ENCODE measurements at places on chromosomes 11 and 22.

DNA sequence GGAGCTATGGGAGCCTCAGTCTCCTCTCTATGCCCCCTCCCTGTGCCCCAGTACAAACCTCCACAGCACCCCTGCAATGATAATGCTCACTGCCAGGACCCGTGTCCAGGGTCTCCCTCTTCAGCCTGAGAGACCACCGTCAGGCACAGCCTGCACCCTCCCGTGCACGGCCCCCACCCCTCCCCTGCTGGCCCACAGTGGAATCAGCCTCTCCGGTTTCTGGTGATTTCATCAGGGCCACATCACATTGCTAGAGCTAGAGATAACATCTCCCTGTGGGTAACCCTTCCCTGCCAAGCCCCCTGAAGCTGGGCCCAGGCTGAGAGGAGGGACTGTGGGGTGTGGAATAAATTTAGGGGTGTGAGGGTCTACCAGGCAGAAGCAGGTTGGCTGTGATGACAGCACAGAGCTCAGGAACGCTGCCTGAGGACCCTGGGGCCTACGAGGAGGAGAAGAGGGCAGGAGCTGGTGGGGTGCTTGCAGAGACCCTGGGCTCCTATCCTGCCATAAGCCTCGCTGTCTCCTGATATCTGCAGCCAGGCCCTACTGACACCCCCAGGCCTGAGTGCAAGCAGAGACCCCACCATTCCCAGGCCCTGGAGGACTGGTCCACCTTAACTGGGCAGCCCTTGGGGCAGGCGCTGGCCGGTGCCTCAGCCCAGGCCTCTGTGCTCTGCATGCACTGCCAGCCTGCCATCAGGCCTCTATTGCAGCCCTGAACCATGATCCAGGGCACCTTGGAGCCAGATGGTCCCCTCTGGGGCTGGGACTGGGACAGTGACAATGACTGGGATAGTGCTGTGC lies at the start of gene KLHDC7B:
KLHDC7B (plus strand) TSS at position 378 of the 804 bp plus-strand sequence; CDS start at position 723, 345 bp downstream.
- no peak for DNase-seq

DNA sequence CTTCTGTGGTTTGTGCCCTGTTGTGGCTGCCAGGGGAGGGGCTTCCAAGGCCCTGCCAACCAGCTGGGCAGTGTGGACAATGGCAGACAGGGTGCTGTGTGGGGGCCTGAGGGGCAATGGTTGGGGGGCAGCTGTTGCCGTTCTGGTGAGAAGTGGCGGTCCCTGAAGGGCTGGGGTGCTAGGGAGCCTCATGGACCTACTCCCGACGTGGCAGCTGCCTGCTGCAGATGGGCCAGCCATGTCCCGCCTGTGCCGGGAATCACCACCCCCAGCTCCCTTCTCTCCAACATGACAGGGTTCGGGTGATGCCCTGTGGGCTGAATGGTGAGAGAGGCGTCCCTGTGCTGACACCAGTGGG lies 74.2 kb downstream of the KCNQ1 start:
- DNase-seq: no peak

GRCh38 chr11:472816-473215 lies 22.7 kb downstream of the PTDSS2 start:
- no peak for DNase-seq

DNA sequence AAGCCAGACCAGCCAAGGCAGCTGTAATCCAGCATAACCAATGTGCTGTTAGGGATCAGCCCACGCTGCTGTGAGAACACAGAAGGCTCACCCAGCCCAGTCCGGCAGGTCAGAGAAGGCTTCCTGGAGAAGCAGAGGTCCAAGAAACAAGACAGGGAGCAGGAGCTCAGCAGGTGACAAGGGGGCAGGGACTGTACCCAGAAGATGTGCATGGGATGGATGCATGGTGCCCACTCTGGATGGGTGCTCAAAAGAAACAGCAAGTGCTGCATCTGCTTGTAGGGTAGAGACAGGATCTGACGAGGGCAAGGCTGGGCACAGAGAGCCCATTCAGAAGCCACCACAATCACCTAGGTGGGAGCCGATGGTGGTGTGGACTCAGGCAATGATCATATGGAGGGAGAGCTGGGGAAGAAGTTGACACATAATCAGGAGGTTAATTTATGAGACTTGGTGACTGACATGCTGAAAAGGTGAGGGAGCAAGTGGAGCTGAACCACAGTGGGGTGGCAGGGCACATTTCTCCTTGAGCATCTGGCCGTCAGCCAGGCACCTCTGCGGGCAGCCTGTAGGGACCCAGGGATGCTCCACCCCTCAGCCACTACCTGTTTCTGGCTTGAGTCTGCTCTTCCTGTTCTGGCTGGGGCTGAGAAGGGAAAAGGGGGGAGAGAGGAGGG lies 102.3 kb upstream of the DRD2 start:
- DNase-seq: no peak

GRCh38 chr11:28526406-28526751 lies 418.2 kb downstream of the METTL15 start:
- DNase-seq: no peak

DNA sequence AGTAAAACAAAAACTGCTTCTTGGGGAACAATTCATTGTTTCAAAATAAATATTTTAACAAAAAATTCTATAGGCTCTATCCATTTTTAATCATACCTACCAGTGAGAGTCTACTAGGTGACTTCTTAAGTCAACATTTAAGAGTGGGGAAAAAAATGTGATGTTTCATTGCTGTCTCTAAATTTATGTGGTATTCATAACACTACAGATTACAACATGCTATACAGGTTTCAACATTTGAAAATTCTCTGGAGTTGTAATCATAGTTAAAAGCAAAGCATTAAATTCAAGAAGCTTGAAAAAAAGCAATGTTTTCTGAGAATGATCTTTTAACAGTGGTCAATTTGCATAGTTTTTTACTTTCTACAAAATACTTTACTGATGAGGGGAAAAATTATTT lies 18.3 kb downstream of the SBF2 start:
- no peak for DNase-seq

- DNase-seq: no peak
Observed at GRCh38 chr22:21642584-21643448, 714 bp downstream of the SDF2L1 start.

- no peak for DNase-seq
Observed at GRCh38 chr11:88433536-88434230, 96.1 kb upstream of the CTSC start.

GRCh38 chr11:74279256-74279655 lies 32.2 kb downstream of the P4HA3 start:
- DNase-seq: no peak

DNA sequence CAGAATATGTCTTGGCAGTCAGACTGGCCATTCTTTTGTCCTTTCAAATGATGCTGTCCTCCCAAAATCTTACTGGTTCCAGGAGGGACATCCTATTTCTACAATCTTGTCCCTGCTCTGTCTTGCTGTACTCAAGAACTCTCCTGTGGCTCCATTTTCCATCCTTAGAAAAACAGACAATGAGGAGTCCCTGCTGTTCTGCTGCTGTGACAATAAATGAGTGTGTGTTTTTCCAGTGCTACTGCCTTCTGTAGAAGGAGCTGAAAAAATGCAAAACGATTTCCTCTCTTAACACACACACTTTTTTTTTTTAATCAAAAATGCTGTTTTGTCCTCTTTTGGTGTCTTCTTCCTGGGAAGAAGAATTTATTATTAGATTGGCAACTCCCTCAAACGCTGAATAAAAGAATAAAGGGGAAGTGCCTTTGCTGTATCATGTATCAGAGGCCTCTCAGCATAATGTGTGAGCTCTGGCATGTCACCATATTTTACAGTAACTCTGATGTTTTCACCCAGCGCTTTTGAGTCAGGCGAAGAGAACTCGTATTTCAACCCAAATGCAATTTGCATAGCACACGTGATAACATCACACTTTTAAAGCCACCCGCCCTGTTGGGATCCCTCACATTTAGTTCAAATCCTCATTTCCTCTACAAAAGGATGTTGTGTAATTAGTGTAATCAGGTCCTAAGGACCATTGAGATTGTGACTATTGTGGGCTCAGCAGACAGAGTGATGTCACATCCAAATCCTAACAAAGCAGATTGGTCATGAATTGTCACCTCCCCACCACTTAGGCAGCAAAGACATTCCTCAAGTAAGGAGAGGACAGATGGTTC lies 496.0 kb upstream of the LARGE1 start:
- DNase-seq: no peak

All from large intestine (tissue), 12 donors.